Activated naive CD8-positive, alpha-beta T cell treated with anti-CD3 and anti-CD28 coated beads, Interleukin-2, amount 10 ng/mL, durations not matched to agents 7 days and 5 days (primary cell): ENCODE measurements at places on chromosomes 11 and 22.

DNA sequence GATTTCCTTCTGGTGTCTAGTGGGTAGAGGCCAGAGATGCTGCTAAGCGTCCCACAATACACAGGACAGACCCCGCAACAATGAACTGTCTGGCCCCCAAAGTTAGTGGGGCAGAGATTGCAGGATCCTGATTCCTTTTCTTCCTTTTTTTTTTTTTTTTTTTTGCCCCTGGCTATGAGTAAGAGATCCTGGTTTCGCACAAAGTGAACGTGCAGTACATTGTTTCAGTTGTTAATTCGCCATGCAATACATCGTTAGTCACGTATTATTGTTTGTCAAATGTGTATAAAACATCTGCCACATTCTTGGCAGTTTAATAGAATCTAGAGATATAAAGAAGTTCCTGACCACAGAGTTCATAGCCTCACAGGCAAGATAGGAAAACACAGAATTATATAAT lies 20.2 kb downstream of the ST3GAL4 start:
- no peak for DNase-seq

- no peak for DNase-seq
Measured at GRCh38 chr11:116421529-116422185, 351.1 kb downstream of the BUD13 start.

DNA sequence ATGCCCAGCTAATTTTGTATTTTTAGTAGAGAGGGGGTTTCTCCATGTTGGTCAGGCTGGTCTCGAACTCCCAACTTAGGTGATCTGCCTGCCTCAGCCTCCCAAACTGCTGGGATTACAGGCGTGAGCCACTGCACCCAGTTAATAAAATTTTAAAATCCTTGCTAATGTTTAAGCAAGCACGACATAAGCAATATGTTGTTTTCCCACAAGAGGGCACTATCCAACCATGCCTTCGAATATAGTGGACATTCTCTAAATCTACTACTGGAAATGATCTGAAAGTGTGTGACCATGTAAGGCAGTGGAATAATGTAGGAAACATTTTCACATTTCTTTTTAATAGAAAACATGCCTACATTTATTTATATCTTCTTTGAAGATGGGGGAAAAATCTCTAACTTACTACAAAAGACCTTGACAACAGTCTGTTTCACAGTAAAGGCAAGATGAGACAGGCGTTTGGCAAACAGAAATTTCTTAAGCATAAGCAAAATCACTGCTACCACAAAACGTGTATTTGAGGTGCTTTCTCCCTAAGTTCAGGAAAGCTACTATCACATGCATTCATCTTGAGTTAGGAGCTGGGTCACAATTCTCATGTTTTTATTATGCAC lies 38.2 kb downstream of the PITPNB start:
- DNase-seq = no peak

DNA sequence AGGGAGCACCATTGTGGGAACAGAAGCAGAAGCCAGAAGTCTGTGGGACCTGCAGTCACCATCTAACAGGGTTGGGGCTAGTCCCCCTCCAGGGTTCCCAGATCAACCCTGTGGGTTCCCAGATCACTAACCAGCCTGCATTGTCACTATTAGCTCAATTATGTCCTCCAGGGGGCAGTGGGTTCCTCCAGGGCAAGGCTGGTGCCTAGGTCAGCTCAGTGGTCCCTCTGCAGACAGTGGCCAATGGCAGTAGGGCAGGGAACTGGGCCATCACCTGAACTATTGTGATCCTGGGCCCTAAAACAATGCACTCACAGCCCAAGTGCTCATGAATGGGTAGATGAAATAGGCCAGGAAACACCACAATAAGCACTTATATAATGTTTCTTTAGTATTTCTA lies 18.8 kb upstream of the PRSS23 start:
- no peak for DNase-seq

DNA sequence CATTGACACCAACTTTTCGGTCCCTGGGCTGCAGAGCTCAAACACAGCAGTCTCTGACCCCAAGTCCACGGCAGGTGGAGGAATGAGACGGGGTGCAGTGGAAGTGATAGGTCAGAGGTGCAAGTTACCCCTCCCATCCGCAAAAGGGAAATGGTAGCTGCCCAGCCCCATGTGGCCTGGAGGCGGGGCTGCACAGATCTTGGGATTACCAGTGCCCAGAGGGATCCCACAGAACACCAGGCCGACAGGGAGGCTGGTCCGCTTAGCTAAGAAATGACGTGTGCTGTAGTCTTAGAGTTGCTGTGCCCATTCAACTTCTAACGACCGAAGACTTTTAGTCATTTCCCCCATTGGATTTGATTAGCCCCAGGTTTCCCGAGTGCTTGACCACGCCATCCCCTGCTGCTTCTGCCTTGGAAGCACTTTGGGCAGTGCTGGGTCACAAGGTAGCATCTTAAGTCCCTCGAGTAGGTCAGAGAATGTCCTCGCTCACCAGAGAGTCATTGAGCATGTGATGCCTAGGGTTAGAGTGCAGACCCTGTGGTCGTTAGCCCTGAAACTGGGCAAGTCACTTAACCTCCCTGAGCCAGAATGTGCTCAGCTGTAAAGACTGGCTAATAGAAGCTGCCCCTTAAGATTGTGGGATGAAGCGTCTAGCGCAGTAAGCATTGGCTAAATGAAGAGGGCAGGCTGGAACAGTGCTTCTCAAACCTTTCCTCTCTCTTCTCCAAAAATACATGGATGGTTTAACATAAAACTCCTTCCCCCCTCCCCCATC lies 4.2 kb downstream of the PTGDR2 start:
- no peak for DNase-seq

- DNase-seq = no peak
Measured at GRCh38 chr22:20486229-20486628, 9.4 kb downstream of the KLHL22 start.

GRCh38 chr22:44665115-44665514 lies 36.9 kb upstream of the PRR5 start:
- no peak for DNase-seq

GRCh38 chr11:114166897-114167323 lies 107.4 kb downstream of the ZBTB16 start:
- DNase-seq = no peak

DNA sequence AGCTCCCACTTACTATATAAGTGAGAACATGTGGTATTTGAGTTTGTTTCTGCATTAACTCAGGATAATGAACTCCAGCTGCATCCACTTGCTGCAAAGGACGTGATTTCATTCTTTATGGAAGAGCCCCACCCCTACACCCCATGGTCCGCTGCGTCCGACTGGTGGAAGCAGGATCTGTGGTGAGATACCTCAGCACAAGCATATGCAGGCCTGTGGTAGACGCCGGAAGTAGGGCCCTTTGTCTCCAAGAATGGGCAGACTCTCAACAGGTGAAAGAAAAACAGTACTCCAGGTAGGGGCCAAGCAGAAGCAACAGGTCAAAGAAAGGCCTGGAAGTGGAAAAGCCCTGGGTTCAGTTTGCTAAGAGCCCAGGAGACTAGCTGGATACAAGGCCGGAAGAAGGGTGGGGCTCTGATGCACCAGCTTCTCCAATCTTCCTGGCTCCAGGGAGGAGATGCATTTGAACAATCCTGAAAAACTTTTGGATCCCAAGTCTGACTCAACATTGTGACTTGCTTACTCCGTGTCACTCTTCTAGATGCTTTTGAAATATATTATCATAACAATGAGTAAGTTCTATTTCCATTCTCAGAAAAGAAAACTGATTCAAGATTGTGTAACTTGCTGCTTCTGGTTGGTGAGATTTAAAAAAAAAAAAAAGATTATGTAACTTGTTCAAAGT lies 30.4 kb downstream of the NEAT1 start:
- DNase-seq = peak; percentile 10

DNA sequence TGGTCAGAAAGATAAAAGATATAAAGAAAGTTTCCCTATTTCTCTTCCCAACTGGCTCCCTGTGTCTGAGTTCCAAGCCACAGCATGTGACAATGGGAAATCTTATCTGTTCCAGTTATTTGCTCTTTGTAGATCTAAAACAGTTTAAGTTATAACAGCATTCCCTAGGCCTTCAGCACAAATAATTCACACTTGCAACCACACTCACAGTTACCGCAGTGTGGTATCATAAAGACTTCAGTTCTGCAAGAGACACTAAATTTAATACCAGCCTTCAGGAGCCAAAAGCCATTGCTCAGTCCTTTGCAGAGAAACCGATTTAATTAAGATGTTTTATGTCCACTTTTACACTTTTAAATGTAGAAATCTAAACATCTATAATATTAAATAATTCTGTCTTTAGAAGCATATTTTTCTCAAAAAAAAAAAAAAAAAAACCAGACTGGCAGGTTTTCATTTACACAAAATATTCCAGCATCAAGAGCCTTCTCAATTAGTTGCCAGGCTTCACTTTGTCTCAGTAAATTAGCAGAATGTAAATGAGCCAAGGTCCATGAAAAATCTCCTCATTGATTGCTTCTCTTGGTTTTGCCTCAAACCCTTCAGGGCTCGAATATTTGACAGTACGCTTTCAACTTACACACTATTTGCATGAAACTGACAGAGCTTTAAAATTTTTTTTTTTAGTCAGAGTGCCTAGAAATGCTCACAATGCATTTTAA lies 300.0 kb upstream of the DDI1 start:
- DNase-seq = no peak

- DNase-seq = no peak
Measured at GRCh38 chr11:86176165-86176884, 68.2 kb upstream of the EED start.

DNA sequence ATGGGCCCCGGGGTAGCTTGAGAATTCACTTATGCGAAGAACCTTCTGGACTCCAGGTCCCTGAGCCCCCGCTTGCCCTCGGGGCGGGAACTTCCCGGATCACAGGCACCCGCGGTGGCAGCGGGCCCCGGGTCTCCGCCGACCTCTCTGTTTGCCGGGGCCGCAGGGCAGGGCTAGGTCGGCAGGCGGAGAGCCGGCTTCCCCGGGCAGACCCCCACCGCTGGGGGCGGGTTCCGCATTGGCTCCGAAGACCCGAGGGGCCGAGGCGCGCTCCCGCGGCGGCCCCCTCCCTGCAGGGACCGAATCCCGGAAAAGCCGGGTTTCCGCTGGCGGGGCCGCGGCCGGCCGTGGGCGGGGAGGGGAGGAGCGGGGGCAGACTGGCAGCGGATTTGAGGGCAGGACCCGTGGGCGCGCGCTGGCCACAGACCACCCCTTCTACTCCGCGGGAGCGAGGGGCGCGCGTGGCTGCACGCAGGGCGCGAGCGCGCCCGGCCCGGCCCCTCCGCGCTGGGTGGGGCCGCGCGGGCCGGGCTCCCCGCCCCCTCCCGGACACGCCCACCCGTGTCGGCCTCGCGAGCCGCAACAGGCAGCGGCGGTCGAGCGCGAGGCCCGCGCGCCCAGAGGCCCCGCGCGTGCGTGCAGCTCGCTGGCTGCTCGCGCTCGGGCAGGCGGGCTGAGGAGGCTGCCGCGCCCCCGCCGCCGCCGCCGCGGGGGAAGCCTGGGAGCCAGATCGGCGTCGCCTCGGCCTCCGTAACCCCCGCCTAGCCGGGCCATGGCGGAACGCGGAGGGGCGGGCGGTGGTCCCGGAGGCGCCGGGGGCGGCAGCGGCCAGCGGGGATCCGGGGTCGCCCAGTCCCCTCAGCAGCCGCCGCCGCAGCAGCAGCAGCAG lies at the start of gene PACS1:
PACS1 (plus strand) TSS at position 558 of the 889 bp plus-strand sequence; CDS start at position 773, 215 bp downstream.
- DNase-seq = peak; percentile 89

DNA sequence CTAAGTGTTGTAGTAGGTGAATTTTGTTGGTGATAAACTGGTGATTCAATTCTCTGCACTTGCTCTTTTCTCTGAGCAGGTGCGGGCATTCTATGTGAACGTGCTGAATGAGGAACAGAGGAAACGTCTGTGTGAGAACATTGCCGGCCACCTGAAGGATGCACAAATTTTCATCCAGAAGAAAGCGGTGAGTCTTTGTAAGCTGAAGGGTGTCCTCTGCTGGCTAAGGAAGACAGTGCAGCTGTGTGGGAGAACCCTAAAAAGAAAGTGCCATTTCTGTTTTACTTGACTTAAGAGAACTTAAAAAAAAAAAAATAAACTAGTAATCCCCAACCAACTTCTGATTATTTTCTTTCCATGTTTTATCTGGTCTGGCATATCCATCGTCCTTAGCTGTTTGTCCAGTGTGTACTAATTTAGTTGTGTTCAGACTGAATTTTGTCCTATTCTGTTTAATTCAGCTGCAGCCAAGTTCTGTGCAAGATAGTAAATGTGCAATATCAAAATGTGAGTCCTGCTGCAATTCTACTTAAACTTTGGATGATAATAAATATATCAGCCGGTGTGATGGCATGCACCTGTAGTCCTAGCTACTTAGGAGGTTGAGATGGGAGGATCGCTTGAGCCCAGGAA lies 29.6 kb downstream of the CAT start:
- no peak for DNase-seq

GRCh38 chr11:105789579-105790420 lies 179.9 kb downstream of the GRIA4 start:
- DNase-seq = no peak

- no peak for DNase-seq
Measured at GRCh38 chr11:128587415-128587814, at the start of gene ETS1. Gene ETS1 (minus strand): TSS chr11:128587558. CDS start chr11:128573130, 14,428 bp downstream.

- DNase-seq = no peak
Measured at GRCh38 chr11:130137999-130138398, 21.6 kb upstream of the ST14 start.

DNA sequence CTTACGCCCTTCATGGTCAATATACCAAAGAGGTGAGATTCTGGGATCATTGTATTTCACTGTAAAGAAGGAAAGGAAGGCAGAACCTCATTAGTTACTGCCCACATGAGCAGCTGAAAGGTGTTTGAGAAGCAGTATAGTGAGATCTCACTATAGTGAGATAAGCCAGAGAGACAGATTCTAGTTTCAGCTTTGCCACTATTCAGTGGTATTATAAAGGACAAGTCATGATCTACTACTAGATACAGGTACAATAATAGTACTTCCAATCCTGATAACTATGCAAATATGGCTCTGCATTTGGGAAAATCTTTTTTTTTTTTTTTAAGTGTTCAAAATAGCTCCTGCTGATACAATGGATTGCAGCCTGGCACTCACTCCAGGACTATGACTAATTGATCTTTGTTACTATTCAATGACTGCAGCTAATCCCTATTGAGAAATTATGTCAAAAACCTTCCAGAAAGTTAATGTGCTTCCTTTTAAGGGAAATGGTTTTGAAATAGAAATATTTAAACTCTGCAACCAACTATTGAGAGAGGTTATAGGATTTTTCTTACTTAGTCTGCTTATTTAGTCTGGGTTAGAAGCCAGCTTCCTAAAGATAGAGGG lies 8.3 kb upstream of the DLAT start:
- no peak for DNase-seq

DNA sequence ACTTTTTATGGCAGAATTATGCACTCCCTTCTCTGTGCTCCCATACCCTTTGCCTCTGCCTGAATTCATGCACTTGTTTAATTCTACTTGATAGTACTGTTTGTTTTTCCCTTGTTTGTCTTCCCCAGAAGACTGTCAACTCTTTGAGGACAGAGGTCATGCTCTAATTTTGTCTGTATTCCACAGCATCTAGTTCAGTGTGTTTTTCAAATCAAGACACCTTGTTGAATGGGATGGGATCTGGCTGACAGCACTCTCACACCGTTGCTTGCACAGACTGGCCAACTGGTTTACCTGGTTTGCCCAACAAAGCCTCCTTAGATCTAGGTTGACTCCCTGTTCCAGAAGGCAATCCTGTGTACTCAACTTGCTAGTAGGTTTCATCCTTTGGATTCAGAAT lies 121.2 kb upstream of the TIMP3 start:
- no peak for DNase-seq
